ENCODE measurements at places on chromosomes 1 and 21.

GRCh38 chr1:31201931-31202360 lies 37.7 kb downstream of the NKAIN1 start:
- no peak for DNase-seq

- DNase-seq = no peak
These were observed 3.3 kb downstream of the SUCO start for GRCh38 chr1:172536256-172536655.

- no peak for DNase-seq
These were observed 17.0 kb downstream of the TNFRSF25 start for GRCh38 chr1:6448749-6449631.

GRCh38 chr1:101410048-101410878 lies 173.4 kb downstream of the S1PR1 start:
- DNase-seq = no peak

DNA sequence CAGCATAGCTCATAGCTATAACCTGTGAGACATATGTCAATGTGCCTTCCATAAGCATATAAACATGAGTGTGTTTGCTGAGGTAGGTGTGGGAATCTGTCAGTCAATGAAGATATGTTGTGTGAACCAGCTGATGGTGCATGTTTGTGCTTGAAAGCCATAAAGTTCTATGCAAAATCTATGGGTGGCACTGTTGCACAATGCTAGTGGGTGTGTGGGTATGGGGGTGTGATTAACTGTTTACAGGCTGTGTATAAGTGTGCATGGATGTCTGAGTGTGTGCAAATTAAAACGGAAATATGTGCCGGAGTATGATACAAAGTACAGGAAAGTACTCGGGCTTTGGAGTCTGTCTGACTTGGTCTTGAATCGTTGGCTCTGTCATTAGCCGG lies 1.0 kb upstream of the ATP2B4 start:
- DNase-seq = no peak

- DNase-seq = no peak
These were observed 9.7 kb upstream of the KLF17 start for GRCh38 chr1:44108971-44109370.

GRCh38 chr1:102191723-102192122 lies 195.0 kb upstream of the OLFM3 start:
- DNase-seq = peak; percentile 63

GRCh38 chr1:60842304-60842703 lies 240.1 kb upstream of the NFIA start:
- no peak for DNase-seq

- peak; percentile 74 for DNase-seq
These were observed at the start of gene SFN for GRCh38 chr1:26862781-26863684. Gene SFN, plus strand, starts transcription at chr1:26863149. Its CDS starts 64 bp downstream, at chr1:26863213.

DNA sequence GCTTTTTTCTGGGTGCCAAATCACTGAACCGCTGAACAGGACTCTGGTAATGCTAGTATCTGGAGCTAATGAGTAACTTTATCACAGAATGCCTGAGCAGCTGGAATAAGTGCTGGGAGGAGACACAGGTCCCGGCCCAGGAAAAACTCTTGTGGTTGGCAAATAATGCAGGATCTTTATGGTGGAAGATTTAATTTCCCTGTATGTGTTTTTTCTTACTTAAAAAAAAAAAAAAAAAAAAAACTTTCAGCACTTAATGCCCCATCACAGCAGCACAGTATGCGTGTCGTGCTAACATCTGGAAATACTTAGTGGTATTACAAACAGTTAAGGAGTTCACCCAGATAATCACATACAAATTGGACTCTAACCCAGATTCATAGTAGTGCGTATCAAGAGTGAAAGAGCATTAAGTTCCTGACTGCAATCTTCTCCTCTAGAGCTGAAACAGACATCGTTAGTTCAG lies 220.7 kb downstream of the TOMM20 start:
- DNase-seq = no peak

DNA sequence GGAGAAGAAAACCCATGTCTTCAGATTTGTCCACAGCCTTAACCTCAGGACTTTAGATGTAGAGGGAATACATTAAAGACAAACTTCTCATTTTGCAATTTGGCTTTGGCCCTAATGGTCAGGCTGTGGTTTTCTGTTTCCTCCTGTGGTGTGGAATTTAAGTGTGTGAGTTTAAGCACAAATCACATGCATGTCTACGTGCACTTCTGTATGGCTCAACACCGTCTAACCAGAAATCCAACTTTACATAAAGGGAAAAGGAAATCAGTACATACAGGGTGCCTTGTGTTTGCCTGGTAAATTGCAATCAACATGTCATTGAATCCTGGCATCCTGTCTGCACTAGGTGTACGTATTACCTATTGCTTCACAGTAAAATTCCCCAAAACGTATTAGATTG lies 1.2 kb upstream of the ZNF124 start:
- no peak for DNase-seq

GRCh38 chr1:46672696-46673095 lies 1.0 kb downstream of the TEX38 start:
- no peak for DNase-seq

DNA sequence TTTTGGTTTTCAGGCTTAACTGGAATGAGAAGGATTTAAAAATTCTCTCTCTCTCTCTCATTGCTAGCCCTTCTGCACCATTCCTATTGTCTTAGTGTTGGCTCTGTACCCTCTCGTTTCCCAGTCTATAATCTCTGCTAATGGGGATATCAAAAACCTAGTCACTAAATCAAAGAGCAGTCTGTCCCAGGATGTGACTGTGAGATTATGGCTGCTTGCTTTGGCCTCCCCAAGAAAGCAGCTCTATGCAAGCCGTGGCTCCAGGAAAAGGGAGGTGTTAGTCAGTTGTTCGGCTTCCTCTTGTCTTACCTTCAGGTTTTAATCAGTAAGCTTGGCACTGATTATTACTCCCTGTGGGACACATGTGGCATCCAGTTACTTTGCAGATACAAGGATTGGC lies 468.8 kb downstream of the USP25 start:
- no peak for DNase-seq

DNA sequence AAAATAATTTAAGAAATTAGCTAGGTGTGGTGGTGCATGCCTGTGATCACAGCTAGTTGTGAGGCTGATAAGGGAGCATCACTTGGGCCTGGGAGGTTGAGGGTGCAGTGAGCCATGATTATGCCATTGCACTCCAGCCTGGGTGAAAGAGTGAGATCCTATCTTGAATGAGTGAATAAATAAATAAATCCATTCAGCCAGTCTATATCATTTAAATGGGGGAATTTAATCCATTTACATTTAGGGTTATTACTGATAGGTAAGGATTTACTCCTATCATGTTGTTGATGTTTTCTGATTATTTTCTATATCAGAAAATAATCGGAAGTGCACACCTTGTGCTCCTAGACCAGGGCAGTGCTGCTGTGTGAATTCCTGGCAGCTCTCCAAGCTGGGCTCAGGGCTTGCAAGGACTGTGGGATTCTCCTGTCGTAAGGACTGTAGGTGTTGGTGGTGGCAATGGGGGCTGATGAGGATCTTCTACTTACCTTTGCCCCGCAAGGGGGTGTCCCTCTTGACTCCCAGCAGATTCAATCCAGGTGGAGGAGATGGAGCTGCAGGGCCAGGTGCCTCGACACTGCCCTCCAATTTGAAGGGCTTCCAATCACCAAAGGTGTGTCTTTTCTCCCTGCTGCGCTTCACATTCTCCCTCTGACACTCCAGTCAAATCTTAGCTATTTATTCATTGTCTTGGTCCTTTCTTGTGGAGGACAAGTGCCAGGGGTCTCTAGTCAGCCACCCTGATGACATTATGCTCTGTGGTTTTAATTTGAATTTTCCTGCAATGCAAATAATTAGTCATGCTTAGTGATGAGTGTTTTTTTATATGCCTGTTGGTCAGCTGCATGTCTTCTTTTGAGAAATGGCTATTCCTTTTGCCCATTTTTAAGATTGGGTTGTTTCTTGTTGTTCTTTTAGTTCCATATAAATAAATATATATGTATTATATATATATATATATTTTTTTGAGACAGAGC lies 14.1 kb upstream of the TRAPPC10 start:
- DNase-seq = no peak

DNA sequence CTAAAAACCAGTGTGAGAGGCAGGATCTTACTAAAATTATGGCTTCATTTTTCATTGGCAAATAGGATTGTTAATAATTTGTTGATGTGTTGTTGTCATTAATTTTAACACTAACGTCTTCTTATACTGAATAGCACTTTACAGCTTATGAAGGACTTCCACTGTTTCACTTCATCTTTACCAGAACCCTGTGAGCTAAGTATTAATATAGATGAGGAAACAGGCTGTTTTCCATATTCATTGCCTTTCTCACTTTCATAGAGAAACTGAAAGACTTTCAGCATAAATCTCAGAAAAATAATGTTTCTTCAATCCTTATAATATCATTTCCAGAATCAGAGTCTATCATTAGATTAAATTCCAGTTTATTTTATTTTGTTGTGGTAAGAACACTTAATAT lies 8.5 kb downstream of the MAP10 start:
- no peak for DNase-seq

- no peak for DNase-seq
These were observed 23.5 kb downstream of the PHGDH start for GRCh38 chr1:119735217-119735616.

DNA sequence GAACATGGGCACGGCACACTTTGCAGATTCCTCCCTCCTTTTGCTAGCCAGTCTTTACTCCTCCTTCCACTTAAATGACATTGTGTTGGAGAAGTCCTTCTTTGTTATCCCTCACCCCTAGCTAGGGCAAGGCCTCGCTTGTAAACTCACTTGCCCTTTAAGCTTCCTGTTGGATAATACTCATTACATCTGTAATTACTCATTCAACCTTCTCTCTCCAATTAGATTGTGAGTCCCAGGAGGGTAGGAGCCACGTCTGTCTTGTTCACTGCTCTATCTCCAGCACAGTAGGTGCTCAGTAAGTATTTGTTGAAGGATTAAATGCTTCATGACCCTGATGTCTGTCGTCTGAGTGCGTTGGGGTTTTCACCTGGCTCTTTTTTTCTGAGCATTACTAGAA lies 98.7 kb upstream of the USP24 start:
- DNase-seq = no peak

DNA sequence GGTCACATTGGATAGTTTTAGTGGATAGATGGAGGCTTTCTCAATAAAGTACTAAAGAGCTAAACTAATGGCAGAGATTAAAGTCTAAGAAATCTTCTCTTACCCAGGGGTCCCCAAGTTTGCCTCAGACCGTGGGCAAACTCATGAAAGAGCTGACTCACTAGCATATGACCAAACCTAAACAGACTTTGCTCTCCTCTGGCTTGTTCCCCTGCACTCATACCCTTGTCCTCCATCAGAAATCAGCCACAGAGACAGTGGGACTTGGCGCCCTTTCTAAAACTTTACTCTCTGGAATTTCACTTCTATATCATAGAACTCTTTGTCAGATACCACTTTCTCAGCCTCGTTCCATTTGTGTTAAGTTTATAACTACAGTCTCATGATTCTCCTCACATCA lies 17.0 kb upstream of the HSD3B2 start:
- no peak for DNase-seq

DNA sequence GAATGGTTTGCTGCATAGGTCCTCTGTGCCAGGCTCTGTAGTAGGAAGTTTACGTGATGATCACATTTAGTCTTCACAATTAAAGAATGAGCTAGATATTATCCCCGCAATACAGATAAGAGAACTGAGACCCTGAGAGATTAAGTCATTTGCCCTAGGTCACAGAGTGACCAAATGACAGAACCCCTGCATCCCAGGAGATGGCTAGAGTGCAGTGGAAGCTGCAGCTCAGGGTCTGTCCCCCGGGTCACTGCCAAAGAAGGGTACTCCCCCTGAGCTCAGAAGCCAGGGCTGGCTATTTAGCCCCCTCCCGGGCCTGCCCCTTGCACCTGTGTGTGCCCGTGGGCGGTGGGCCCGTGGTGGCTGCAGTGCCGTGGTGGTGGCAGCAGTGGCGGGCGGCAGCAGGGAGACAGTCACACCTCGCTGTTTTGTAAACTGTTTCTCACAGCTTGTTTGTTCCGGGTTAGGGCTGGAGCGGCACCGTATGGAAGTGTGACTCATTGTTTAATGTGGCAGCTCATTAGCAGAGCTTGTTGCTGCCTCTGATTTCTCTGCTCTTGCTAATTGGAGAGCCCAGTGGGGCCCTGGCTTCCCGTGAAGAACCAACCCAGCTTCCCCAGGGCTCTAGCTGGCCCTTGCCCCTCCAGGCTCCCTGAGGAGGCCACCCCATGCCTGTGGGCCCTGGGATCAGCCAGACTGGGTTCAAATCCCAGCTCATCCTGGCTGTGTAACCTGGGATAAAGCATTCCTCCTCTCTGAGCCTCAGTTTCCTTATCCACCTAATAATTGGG lies 19.3 kb upstream of the FOXO6 start:
- no peak for DNase-seq

DNA sequence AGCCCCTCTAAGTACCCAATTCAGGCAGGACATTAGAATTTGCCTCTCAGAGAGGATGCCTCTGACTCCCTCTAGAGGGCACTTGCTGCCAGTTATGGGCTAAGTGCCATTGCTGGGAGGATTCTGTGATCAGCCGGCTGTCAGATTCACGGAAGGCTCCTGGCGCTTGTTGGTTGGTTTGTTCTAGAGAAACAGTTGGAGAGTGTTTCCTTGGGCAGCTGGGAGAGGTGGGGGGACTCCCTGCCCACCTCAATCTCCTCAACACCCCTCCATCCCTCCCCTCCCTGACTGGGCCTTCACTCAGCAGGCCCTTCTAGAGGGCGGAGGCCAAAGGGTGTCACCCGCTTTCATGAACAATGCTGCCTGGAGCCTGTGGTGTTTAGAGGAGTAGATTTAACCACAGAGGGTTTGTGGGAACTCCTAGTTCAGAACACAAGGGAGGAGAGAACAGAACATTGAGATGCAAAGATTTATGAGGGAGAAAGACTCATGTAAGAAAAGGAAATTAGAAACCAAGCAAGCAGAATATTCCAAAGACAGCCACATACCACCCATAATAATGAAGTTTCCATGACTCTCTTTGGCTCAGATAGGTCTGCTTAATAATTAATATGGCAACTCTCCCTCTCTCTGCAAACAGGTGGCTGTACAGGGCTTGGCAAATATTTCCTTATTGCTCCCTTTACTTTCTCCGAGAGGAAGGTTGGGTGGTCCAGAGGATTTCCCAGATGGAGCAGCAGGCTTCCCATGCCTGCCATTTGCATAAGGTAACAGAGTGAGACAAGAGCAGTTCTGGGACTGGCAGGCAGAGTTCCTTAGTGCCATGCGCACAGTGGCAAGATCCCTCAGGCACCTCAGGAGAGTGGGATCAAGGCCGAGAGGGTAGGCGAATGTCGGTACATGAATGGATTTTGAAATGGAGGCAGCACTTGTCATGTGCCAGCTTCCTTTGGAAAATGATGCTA lies 30.0 kb upstream of the ACP6 start:
- DNase-seq = peak; percentile 86

- DNase-seq = peak; percentile 20
These were observed 413.0 kb upstream of the ESRRG start for GRCh38 chr1:217135987-217136894.

- peak; percentile 35 for DNase-seq
These were observed 478.5 kb upstream of the DEPDC1 start for GRCh38 chr1:68975212-68975933.

GRCh38 chr1:212153635-212154034 lies 118.1 kb downstream of the DTL start:
- no peak for DNase-seq

GRCh38 chr1:42851420-42851819 lies 5.0 kb downstream of the ZNF691 start:
- DNase-seq = no peak

Data from iPS-NIHi11 (cell line).